AG08395 (cell line): ENCODE measurements at places on chromosomes 5 and 9.

- no peak for DNase-seq
Measured at GRCh38 chr5:173456181-173456580, 128.0 kb upstream of the STC2 start.

- DNase-seq = no peak
Measured at GRCh38 chr9:132873403-132873802, 4.7 kb downstream of the AK8 start.

GRCh38 chr9:134165357-134166315 lies 1.3 kb upstream of the RNU6ATAC start:
- DNase-seq = no peak

DNA sequence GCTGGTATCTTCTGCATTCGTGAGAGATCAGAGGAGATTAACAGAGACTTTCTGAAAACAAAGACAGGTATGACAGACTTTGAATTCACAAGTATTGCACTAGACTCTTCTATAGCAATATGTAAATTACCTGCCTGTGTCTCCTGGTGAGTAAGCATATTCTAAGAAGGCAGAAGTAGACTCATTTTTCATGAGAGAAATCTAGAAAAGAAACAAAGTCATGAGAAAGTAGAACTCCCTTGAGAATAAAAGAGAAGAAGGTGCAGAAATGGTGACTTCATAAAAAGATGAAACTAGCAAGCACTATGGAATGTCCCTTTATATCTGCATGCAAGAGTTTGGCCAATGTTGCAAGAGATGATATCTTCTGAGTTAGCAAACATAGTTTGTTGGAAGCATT lies 419.8 kb downstream of the DMRT2 start:
- no peak for DNase-seq

DNA sequence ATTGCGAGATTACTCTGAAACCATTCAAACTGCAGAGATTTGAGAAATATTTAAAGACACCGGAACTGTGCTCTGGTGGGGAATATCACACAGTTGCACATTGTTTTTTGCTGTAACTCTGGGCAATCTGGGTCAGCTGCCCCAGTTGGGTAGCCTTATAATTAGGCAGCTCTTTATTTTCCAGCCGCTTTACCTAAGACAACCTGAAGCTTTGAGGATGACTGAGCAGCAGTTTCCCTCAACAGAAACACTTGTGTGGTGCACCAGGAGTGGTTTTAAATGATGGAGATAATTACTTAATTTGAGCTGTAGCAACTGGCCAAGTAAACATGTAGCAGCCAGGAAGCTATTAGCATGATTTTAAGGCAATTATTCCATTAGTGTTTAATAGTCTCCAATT lies 2.9 kb downstream of the PLCXD3 start:
- DNase-seq = no peak

- DNase-seq = no peak
Measured at GRCh38 chr9:137612741-137613142, 6.1 kb upstream of the EHMT1 start.

DNA sequence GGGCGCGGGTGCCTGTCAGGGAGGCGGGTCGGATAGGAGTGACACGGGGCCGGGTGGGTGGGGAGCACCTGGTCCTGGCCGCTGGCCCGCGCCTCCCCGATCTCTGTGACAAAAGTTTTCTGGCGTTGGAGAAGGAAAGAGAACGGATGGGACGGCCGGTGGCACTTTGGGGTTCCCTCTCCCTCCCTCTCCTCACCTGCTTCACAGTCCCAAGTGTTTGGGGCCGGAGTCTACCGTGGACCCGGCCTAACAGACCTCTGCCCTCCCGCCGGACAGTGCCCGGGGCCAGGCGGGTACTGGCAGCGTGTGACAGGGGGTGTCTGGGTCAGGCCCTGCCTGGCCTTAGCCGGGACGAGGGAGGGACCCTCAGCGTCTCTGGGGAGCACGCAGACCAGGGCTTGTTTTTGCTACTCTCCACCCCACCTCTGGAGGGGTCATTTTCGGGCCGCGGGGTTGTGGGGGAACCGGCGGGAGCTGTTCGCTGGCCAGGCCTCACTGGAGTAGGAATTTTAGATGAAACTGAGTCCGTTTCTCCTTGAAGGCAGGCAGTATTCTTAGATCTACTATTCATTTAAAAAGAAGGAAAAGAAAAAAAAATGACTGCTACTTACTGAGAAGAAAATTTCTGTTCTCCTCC lies 1.7 kb downstream of the PRDM6 start:
- no peak for DNase-seq

GRCh38 chr5:33362915-33363314 lies 77.8 kb upstream of the TARS1 start:
- peak; percentile 35 for DNase-seq

GRCh38 chr9:19471737-19472648 lies 63.2 kb downstream of the ACER2 start:
- DNase-seq = peak; percentile 73

- DNase-seq = peak; percentile 11
Measured at GRCh38 chr5:5422819-5423515, 490 bp downstream of the ICE1 start.

DNA sequence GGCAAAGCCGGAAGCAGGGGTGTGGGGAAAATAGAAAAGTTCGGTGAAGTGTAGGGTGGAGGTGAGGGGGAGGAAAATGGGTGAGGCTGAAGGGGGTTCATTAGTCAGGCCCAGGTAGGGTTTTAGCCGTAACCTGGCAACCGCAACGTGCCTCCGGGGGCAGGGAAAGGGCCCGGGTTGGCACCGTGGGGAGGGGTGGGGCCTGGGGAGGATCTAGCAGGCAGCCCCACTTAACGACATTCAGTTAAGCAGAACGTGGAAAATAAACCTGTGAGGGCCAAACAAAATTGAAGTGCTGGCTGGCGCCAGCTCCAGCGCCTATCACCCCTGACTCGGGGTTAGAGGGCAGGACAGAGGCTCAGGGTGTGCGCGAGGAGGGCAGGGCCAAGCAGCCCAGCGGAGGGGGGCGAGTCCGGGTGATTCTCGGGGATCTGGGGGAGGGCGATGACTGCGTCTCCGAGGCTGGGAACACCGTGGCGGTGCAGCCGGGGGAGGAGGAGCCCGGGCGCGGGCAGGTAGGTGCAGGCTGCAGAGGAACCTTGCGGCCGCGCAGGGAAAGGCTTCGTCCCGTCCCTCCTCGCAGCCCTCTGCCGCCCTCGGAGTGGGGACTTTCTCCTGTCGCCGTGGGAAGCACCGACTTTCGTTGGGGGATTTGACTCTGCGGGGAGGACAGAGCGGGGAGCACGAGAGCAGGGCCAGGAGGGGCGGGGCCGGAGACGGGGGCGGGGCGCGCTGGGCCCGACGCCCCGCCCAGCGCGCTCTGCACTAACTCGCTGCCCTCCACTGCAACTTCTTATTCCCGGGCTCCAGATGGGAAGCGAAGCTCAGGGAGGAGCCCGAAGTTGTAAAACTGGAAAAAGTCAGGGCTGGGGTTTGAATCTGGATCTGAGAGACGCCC lies 5.1 kb downstream of the RGS14 start:
- DNase-seq = peak; percentile 72

DNA sequence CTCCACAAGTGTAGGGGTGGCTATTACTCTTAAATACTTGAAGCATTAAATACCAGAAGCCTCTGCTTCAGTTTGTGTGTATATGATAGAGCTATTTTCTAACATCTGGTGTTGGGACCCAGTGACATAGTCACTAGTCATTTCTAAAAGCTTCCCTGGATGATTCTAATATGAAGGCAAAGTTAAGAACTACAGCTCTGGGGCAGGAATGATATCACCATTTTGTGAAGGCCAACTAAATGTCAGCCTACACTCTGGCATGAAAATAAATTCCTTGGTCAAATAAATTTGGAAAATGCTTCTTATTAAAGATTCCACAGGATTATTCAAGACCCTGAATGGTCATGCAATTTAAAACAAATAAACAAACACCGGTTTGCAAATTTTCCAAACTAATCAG lies 197.7 kb downstream of the PLK2 start:
- peak; percentile 46 for DNase-seq

DNA sequence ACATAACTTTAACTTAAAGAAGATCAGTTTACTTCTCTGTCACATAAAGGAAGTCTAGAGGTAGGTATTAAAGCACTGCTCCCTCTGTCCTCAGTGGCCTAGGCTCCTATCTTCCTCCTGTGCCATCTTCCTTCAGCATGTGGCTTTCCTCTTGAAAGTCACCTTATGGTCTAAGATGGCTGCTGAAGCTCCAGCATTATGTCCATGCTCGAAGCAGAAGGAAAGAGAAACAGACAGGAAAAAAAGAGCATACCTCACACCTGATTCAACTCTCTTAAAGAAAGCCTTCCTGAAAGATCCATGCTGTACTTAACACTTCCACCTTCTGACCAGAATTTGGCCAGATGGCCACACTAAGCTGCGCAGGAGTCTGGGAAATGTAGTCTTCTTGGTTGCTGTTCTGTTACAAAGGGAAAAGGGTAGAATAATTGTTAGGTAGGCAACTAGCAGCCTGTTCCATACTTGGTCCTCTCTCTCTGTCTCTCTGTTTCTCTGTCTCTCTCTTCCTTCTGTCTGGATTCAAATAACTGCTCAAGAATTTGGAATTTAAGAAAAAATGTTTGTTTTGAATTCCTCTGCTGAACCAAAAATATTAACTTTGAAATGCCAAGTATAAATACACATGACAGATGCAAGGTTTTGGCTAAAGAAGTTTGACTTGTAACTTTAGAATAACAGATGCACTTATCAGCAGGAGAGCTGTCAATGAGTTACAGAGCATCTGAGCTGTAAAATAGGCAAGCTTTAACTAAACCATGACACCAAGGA lies 16.0 kb downstream of the TMEM174 start:
- peak; percentile 65 for DNase-seq

DNA sequence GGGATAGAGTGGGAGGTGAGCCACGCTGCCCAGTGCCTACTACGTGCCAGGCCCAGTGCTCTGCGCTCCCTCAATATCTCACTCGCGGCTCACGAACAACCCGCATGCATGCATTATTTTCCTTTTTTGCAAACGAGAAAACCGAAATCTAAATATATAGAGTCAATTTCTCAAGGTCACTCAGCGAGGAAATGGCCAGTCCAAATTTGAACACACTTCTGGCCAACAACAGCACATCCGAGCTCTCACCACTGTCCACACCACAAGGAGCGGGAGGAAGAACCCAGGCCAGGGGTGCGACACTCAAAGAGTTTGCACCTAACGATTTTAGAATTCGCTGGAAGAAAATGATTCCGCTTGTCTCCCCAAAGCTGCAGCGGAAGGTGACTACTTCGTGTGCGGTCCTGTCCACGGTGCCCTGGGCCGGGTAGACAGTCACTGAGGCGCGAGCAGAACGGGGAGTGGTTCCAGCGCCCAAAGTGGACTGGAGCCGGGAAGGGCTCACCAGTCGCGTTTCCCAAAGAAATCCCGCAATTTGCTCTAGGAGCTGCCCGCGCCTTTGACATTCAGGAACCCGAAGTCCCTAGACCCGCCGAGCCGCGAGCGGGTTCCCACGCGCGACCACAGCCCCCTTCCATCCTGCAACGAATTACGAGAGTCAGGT lies 1.1 kb upstream of the TLX3 start:
- no peak for DNase-seq

DNA sequence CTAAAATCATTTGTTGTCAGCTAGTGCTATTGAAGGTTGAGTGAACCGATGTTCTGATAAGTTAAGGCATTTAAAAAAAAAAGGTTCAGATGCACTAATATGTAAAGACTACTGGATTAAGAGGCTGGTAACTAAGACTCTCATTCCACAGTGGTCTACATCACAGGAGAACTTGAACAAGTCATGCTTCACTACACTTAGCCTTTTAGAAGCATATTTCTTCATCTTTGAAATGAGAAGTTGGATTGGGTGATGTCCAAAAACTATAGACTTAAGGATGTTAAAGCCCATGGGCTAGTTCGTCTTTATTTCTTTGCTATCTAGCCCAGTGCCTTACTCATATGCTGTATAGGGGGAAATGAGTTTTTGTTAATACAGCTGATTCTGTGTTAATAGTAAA lies 107.2 kb downstream of the NDUFS4 start:
- no peak for DNase-seq

DNA sequence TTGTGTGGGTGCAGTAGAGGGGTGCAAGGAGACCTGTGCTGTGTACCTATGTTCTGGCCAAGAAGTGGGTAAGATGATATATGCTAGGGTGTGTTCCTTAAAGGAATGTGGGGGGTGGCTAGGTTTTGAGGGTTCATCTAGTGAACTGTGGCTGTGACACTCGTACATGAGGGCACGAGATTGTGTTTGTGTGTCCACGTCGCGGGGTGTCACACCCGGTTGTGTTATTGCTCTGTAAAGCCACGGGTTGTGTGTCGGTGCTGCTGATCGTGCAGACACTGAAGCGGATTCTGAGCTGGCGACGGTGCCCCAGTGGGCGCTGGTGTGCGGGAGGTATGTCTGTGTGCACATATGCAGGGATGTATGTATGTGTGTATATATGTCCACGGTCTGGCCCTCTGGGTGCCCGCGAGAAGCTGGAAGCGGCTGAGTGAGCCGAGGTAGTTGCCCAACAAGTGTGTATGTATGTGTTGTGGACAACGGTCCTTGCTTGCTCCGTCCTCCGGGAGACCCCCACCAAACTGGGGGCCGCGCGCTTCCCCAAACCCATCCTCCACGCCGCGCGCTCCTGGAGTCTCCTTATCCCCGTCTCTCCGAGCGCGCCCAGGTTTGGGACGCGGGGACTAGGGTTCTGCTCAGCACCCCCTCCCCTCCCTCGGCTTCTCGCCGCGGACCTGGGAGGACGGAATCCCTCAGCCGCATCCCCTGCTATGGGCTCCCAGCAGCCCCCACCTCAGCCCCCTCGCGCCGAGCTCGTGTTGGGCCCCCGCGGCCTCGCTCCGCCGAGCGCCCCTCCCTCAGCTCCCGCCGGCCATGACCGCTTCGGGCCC lies 639 bp downstream of the PCDH1 start:
- no peak for DNase-seq

DNA sequence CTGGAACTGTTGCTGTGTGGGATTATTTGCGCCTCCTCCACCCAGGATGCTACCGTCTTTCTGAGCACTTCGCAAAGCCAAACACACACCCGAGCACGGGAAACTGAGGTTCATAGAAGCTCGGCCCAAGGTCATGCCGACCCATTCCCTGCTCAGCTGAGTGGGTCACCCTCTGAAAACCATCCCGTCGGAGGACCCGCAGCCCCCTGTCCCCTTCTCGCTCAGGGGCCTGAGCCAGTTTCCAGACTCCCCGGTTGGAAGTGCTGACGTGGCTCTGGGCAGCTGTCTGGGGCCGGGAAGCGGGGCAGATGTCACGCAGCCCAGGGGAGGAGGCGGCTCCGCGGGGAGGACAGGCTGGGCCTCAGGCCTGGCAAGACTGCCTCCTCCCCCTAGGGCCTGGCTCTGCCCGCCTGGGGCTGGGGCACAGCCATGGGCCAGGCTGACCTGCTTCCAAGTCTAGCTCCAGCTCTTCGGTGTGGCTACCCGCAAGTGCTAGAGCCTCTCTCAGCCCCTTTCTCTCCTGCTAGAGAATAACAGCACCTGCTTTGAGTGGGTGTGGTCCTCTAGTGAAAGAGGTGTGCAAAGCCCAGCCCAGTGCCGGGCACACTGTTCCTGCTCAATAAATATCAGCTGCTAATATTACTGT lies 9.9 kb upstream of the CXXC5 start:
- DNase-seq = peak; percentile 90

GRCh38 chr5:179227580-179228311 lies 117.5 kb downstream of the ADAMTS2 start:
- no peak for DNase-seq

DNA sequence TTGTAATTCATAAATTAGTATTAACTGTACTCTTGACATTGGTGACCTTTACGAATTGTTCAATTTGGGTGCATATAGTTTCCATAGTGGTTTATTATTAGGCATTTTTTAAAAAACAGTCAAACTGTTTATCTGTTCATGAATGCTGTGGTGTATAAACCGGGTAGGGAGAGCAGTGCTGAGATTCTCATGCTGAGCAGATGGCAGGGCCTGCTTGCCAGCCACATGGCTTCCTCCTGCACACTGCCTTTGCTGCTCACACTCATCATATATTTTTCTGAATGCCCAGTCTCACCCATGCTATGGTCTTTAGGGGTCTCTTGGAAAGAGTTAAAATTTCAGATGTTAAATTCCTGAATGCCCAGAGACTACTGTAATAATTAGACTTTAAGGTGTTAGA lies 40.8 kb downstream of the NNT start:
- DNase-seq = no peak
